Stimulated activated CD8-positive, alpha-beta memory T cell treated with anti-CD3 and anti-CD28 coated beads, Interleukin-7, amount 100 ng/mL, for 1 hour (primary cell): ENCODE measurements at places on chromosomes 2 and 18.

- DNase-seq, result no peak
Measured at GRCh38 chr18:50287028-50287440, 458 bp downstream of the CXXC1 start.

DNA sequence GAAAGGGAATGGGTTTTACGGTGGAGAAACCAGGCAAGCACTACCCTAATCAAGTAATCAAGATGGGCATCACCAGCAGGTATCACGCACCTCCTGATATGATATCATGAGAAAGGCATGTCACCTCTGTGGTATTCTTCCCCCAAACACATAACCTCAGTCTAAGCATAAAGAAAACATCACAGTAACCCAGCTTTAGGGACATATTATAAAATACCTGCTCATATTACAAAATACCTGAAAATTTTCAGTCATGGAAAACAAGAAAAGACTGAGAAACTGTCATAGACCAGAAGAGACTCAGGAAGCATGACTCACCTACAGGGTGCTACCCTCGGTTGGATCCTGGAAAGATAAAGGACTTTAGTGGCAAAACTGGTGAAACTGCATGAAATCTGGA, 30.5 kb downstream of the GCKR start:
- DNase-seq, result no peak

GRCh38 chr2:128408349-128409305, 90.0 kb upstream of the HS6ST1 start:
- no peak for DNase-seq

DNA sequence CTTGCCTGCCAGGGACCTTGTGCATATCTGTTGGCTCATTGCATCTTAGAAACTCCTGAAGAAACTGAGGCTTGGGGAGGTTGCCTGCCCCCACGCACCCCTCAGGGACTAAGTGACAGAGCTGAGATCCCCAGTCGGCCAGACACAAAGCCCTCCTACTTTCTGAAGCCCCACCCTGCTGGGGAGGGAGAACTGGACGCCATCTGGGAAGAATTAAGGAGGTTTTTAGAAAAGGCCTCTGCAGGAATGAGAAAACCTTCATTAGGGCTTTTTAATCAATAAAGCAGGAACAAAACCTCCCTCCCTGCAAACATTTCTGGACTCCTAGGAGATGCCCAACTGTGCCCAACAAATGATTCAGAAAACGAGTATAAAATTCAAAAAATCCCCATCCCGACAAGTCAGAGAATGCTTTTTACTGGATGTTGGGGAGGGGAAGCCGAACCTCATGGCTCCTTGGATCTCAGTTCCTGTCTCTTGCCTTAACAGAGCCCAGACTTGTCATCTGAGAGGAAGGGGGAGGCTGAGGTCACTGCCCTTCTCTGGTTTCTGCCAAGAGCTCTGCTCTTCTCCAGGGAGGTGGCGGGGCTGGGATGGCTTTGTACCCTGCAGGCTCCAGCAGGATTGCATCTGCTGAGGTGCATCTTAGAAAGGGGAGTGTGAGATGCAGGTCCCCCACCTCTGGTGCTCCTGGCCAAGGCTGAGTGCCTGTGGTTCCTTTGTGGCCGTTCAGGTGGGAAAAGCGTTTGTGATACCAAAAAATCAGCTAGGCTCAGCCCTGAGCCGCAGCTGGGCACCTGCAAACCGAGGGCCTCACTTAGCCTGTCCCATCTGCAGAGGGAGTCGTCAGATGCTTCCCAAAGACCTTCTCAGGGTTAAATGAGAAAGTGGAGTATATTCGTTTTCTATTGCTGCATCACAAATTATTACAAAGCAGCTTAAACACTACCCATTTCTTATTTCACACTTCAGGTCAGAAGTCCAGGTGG, 142.4 kb downstream of the ZFP36L2 start:
- DNase-seq, result no peak

GRCh38 chr2:48113767-48114166, 207.5 kb upstream of the FBXO11 start:
- DNase-seq, result no peak

DNA sequence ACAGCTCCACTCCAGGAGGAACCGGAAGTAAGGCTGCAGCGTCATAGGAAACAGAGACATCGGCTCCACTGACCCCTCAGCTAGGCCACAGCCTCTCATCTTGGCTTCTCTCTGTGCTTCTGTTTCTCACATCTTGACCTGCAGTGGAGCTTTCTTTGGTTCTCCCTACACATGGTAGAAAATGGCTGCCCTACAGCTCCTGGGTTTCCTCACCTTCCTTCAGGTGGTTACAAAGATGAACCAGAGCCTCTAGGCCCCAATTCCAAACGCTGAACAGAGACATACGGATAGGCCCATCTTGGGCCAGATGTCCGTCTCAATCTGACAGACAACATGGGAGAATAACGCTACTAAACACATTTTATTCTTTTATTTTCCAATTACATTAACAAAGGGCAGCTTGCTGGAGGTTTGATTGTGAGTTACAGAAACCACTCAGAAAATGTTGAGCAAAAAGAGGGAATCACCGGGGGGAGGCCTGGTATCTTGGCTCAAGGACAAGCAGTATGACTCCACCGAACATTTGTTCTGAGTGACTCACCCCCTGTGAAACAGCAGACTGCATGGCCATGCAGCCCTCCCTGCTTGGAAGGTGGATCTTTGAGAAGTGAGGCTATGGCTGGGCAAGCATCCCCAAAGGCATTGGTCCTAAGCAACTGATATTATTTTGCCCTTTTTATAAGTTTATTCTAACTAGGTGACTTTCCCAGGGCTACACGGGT, 303.5 kb downstream of the CDCA7 start:
- DNase-seq, result no peak

DNA sequence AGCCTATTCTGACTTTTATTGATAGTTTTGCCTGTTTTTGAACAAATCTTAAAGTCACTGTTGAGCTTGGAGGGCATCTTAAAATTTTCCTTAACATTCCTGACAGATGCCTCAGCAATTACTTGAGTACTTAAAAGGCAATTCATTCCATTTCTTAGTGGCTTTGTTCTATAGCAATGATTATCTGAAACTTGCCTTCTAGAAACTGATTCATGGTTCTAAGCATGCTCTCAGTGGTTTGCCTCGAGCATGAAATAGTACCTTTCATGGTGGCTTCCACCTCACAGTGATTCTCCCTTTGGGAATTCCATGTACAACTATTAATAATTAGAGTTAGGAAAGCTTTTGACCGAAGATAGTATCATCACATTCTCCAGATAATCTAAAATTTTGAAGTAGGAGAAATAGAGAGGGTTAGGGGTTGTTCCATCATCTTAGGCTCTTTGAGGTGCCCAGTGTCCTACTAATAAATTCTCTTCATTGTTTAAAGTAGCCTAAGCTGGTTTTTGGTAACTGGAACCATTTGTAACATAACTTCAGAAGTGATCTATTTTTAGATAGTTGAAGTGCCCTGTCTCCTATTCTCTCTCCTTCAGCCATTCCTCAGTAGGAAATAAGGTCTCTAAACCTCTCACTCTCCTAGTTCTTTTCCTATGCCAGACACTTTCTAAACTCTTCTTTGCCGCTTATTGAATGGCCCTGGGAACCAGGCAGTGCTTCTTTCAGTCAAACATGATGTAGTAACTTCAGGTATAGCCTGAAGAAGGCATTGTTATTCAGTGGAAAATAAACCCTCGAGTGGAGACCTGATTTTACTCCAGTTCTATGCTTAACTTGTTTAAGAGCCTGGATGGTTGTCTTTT, 156.1 kb downstream of the HAUS1 start:
- DNase-seq, result no peak

DNA sequence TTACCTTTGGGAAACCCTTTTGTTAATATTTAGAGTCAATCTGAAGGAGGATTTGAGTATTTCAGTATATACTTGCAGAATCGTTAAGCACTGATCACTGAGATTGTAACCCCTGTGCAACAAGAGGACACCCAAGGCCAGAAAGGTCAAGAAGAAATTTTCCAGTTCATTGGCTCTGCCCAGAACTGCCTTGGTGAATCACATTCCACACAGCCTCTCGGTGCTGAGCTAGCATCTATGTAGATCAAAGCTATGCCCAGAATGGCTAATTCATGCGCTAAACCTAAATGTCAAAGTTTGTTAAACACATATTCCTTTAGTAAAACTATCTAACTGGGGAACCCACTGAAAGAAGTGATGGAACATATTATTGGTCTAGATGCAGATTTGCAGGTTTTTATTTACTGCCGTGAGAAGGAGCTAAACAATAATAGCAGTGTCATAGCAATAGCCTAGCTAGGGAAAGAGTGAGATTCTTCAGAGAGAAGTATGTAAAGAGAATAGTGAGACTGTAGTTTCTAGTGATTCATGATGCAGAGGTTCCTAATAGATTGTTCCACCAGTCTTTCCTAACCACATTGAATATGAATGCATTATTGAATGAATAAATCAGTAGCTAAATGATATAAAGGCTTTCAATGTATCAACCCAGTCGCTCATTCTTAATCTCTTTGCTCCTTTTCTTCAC, 423.2 kb upstream of the CRIM1 start:
- DNase-seq, result no peak

DNA sequence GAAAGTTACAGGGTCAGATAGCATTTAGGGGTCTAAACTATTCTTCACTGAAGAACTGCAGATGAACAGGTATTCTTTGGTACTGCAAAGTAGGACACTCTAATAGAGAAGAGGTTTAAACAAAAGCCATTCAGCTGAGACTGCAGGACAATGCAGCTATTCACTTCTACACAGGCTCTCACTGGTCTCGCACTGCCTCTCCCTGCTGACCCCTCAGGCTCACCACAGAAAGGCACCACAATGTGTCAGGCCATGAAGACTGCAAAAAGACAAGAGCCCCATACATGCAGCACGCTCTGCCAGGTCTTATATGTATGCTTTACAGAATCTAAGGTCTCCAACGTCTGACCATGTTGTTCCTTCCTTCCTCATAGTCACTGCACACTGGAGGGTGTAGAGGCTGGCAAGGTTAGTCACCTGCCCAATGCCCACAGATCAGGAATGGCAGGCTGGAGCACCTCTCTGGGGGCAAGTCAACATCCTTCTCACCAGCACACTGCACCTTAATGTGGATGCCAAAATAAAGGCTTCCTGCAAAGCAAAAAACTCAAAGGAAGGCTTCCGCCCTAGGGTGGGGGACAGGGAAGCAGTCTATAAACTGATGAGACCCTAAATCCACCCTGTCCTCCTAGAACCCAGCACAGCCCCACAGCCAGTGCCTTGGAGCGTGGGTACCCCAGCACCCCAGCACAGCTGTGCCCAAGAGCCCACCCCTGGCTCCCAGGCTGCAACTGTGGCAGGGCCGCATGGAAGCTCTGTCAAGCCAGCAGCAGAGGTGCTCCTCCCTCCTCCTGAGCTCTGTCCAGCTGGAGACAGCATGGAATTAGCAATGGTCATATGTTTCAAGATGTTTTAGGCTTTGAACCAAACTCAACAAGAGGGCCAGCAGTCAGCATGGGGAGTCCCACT, 10.7 kb upstream of the RNU4ATAC start:
- no peak for DNase-seq

DNA sequence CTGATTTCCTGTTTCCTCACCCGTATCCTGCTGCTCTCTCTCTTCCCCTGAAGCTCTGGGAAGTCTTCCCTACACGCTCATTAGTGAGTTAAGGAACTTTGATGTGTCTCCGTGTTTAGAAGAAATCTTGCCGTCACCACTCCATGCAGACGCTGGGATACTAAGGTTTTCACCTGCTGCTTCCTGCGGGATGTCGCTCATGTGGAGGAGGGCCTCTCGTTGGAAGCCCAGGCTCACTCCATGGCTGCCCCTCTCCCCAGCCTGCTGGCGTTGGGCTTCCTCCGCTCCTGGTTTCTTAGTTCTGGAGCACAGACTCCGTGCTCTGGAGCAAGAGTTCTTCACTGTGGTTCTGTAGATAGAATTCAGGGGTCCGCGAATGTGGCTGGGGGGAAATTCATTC, 326.3 kb downstream of the GBX2 start:
- no peak for DNase-seq

DNA sequence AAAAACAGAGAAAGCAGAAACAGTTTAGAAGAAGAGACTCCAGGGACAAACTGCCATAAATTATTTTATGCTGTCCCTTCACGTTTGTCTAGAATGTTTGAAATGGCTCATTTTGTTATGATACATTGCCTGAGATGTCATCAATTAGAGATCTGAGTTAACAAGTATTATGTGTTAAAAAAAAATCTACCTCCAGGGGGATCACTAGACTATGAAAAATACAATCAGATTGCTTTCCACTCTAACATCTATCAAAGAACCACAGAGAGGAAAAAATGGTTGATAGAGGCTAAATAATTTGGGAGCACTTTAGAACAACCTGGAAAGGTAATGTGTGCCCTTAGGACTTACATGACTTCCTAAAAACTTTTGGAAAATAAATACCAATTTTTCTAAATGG, 103.8 kb upstream of the CCDC150 start:
- no peak for DNase-seq

- DNase-seq, result no peak
Measured at GRCh38 chr2:190887089-190887488, 6.5 kb downstream of the GLS start.

GRCh38 chr2:28411166-28411755, 18.6 kb downstream of the FOSL2 start:
- DNase-seq, result no peak

- no peak for DNase-seq
Measured at GRCh38 chr2:207459990-207460757, 69.6 kb upstream of the CREB1 start.

DNA sequence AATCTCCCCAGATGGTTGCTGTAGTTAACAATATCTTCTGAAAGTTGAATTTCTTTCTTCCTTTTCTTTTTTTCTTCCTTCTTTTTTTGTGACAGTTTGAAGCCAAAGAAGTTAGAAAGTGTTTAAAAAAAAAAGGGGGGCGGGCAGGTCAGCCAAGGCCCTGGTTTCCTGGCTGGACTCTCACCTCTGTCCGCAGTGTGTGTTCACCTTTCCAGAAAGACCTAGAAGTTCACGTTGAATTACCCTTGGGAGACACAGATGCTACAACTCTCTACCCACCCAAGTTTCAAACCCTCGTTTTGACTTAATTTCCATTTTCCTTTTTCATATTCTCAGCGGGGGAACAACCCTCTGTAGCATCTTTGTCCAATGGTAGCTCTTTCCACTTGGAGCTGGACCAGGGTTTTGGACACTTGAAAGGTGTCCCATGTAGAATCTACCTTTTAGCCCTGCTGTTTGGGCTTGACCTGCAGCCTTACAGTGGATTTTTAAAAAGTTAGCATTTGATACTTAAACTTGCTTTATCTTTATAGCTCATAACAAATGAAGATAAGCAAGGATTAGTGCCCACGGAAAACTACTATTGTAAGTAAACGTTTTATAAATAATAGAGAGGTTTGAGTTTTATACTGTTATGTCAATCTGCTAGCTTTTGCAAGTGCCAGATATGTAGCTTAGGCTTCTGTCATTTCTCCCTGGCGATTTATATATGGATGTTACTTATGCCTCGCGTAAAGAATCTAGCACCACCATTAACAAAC, 20.0 kb downstream of the MEP1B start:
- DNase-seq, result no peak

DNA sequence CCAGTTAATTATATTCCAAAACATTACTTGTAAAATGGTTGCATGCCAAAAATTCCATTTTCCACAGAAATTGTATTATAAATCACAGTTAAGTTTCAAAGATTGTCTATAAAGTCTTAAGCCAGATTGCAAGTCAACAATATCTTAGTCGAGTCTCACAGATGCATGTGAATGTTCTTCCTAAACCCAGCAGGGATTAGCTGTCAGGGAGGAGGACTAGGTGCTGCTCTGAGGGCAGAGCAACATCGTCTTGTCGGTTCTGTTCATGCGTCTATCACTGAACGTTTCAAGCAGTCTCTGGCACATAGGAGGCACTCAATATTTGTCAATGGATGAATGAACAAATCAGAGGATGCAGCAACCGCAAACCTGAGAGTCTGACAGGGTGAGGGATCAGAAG, 27.0 kb downstream of the EPB41L3 start:
- DNase-seq, result no peak

- DNase-seq, result no peak
Measured at GRCh38 chr18:54277899-54278298, 8.6 kb downstream of the POLI start.

- DNase-seq, result no peak
Measured at GRCh38 chr18:7677424-7677823, 110.3 kb downstream of the PTPRM start.
